ENCODE measurements at places on chromosomes 4 and X.

GRCh38 chr4:168773388-168774195, 236.5 kb downstream of the CBR4 start:
- DNase-seq: no peak

GRCh38 chr4:101970547-101971155, 180.1 kb downstream of the BANK1 start:
- no peak for DNase-seq

- DNase-seq: no peak
Observed at GRCh38 chrX:64218023-64218422, 12.4 kb downstream of the ASB12 start.

GRCh38 chrX:66676990-66677389, 38.1 kb upstream of the EDA2R start:
- no peak for DNase-seq

- DNase-seq: no peak
Observed at GRCh38 chrX:8773117-8773516, 28.1 kb downstream of the FAM9A start.

DNA sequence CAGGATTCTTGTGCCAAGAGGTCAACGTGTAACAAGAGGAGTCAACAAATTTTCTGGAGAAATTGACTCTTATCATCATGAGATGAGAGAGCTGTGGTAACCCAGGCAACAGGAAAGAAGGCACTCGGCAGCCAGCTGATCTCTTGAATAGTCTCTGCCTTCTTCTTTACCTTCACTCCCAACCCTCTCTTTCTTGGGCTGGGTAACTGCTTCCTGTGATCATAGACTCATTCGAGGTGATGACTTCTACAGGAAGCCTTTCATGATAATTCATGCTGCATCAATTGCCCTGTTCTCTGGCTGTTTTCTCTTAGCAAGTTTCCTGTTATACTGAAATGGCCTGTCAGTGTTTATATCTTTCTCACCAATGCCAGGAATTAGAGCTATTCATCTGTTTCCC, 70.8 kb upstream of the FSTL5 start:
- DNase-seq: no peak

GRCh38 chr4:152101556-152102435, 341.0 kb upstream of the GATB start:
- no peak for DNase-seq

- DNase-seq: no peak
Observed at GRCh38 chr4:97507587-97508245, 635.6 kb downstream of the STPG2 start.

- no peak for DNase-seq
Observed at GRCh38 chr4:125459531-125459930, 144.8 kb downstream of the FAT4 start.

GRCh38 chrX:132837126-132837525, 121.3 kb downstream of the HS6ST2 start:
- DNase-seq: no peak

DNA sequence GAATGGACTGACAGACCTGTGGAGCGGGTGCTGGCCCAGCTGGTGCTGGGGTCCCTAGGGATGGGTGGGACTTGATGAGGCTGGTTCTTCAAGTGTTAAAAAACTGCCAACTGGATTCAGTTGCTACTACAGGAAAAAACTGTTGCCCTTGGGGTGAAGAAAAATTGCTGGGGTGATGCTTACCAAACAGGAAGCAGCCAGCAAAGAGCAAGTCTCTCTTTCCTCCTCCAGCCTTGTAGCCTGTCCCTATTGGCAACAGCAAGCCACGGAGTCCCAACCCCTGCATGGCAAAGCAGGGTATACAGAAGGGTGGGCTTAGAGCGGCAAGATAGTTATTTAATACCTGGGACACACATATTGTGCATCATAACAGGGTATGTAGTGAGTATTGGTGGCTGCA, 60.1 kb upstream of the ATP8A1 start:
- no peak for DNase-seq

GRCh38 chrX:40374486-40374885, 206.3 kb upstream of the ATP6AP2 start:
- no peak for DNase-seq

DNA sequence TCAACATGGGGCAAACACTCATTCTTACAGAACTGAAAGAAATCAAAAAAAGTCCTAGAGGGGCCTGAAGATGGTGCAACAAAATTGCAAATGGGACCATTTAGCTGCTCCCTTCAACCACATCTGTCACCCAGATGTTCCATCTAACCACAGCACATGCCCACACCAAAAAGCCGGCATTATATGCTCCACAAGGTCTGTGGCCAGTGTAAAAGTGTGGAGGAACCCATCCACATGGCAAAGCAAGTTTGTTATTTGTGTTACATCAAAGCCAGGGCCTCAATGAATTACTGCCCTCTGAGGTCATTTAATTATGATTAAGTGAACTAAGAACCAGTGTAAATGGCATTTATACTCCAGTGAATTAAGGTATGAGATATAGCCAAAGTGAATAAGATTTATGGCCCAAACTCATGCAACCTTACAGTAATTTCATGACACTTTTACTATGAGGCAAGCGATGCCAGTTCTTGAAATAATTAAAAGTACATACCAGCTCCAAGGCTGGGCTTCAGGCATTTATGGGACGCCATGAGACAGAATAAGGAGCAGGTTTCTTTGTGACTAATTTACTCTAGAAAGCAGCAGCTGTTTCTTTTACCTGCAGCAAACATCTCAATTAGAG, 48.7 kb upstream of the FGF16 start:
- no peak for DNase-seq

- peak; percentile 3 for DNase-seq
Observed at GRCh38 chrX:155334486-155335336, at the start of gene CLIC2. TSS of gene CLIC2 (minus strand) at chrX:155334614. CDS start at chrX:155334427, 187 bp downstream.

DNA sequence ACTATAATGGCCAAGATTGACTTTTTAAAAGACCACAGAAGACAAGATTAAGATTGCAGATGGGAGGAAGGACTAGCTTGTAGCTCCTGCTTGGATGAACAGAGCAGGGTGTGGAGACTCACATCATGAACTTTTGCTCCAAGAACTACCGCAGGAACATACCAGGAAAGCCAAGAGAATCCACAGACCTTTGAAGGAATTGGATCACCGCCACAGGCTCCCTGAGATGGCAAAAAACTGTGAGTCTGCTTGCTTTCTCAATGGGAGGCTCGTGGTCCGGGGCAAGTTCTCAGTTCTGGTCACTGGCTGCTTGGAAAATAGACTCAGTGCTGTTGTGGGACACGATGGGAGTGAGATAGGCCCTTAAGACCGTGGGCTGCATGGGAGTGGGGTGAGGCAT, 276.6 kb downstream of the CCSER1 start:
- DNase-seq: no peak

DNA sequence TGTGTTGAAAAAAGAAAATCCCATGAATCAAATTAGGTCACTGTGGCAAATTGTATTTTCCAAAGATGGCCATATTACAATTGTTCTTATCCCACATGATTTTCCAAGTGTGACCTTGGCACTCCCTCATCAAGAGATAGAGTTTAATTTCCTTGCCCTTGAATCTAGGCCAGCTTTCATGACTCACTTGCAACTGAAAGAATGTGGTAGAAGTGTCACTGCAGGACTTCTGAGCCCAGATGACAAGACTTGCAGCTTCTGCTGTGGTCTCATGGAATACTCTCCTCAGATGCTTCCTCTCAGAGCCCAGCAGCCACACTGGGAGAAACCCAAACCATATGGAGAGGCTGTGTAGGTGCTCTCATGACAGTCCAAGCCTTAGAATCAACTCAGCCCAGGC, 139.0 kb downstream of the ADAMTS3 start:
- DNase-seq: no peak

- no peak for DNase-seq
Observed at GRCh38 chrX:121479406-121479805, 432.0 kb downstream of the GLUD2 start.

DNA sequence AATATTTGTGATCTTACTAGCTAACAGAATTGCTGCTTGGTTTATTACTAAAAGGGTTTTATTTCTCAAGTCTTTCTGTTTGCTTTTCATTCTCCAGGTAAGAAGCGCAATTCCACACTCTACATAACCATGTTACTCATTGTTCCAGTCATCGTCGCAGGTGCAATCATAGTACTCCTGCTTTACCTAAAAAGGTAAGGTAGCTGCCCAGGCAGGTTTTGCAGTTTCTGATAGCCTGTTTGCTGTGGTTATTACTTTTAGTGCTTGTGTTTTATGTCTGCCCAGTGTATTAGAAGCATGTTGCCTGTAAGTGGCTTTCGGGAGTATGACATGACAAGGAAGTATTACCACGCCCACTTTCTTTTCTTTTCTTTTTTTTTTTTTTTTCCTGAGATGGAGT, 46.4 kb downstream of the IL13RA1 start:
- no peak for DNase-seq

- DNase-seq: no peak
Observed at GRCh38 chr4:72975488-72975784, 94.1 kb downstream of the COX18 start.

DNA sequence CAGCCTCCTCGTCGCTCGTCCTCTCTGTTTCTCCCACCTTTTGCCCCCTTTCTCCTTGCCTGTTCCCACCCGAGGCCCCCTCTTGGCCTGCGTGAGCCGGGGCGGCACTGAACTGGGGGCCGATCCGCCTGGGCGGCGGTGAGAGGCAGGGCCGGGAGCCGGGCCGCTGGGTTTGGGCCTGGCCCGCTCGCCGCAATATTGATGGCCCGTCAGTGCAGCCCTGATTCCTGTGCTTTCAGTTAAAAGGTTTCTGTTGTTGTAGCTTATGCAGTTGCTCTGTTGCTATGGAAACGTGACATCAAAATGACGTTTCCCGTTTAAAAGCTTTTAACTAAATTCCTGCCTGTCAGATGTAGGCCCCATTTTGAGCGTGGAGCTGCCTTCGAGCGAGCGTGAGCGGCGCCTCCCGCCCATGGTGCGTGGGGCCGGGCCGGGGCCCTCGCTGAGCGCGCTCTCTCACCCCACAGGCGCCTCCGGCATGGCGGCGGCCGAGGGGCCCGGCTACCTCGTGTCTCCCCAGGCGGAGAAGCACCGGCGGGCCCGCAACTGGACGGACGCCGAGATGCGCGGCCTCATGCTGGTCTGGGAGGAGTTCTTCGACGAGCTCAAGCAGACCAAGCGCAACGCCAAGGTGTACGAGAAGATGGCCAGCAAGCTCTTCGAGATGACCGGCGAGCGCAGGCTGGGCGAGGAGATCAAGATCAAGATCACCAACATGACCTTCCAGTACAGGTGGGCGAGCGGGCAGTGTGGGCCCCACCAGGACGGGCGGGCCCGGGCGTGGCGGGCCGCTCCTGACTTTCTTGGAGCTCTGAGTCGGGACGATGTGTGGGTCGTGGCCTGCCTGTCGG, at the start of gene MSANTD1:
MSANTD1 (plus strand) TSS at position 349 of the 851 bp plus-strand sequence; CDS start at position 413, 64 bp downstream.
- no peak for DNase-seq

GRCh38 chr4:13367244-13367643, 116.9 kb downstream of the RAB28 start:
- DNase-seq: no peak

GRCh38 chrX:37320541-37321203, 28.5 kb upstream of the PRRG1 start:
- DNase-seq: no peak

- no peak for DNase-seq
Observed at GRCh38 chrX:123990602-123991001, 29.1 kb downstream of the STAG2 start.

DNA sequence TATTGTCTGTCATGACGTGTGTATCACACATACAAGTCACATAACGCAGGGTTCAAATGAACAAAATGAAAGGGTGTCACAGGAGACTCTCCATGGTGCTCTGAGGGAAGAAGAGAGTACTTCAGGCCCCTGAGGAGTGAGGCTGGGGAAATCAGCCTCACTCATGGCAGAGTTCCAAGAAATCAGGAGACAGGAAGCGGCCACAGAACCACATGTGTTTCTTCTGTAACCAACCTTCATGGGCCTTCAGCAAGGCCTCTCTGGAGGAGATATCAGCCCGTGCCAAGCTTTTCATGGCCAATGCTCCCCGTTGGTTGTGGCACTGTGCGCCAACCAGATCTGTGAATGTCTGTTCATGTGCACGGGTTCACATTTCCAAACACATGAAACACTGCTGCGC, 76.0 kb downstream of the NAT8L start:
- DNase-seq: peak; percentile 18

- DNase-seq: no peak
Observed at GRCh38 chrX:153704021-153704526, 16.3 kb downstream of the SLC6A8 start.

- no peak for DNase-seq
Observed at GRCh38 chr4:30616942-30617646, 103.1 kb upstream of the PCDH7 start.

- no peak for DNase-seq
Observed at GRCh38 chrX:109077788-109078187, 341.4 kb upstream of the IRS4 start.

DNA sequence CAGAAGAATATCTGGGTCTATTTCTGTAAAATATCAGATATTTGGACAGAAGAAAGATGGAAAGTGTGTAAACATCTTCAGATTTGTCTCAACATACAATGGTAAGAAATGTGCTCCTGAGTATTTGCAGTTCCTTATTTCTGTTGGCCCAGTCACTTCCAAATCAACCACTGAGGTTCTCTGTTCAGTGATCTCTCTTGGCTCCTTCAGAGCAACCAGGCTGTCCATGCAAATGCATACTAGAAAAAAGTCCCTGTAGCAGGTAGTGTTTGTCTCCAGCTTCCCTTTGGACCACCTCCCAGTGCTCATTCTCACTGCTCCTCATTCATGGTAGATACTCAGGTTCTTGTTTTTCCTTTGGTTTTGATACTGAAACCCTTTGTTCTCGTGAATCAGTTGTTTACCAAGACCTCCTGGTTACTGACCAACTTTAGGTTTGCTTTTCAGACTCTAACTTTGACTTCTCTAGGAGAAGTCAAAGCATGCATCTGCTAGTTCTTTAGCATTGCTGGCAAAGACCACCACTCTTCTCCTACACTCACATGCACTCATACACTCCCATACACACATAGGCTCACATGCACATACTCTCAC, 28.8 kb downstream of the ASIC5 start:
- DNase-seq: no peak

DNA sequence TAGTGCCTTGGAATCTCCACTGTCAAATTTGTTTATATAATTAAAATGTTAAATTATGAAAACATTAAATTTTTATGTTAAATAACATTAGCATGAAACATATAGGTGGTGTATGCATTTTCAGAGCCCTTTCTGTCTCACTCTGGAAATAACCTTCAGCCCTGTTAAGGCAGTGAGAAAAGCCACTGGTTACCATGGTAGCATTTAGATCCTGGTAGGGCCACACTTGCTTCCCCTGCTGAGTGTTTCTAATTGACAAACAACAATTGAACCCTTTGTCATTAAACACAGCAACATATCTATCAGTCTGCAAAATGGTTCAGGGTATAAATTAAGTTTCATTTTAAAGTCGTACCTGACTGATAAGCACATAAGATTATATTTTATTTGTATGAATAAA, 63.5 kb downstream of the PDK3 start:
- DNase-seq: no peak
